ENCODE measurements at places on chromosomes 4 and X.

GRCh38 chr4:185359767-185360446 lies 35.8 kb downstream of the LRP2BP start:
- no peak for DNase-seq

DNA sequence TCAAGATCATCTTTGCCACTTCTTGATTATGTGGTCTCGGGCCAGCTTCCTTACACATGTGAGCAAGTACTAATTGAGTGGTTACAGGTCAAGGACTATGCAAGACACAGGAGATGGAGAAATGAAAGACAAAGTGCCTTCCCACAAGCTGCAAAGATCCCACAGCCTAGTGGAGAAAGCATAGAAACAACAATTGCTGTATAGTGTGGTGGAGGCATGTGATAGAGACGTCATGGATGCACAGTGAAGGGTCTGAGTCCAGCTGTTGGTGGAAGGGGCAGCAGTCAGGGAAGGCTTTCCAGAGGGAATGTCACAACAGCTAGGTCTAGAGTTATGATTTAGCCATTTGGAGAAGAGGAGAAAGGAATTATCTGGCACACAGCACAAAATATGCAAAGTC lies 210.6 kb downstream of the KDR start:
- no peak for DNase-seq

- no peak for DNase-seq
Measured at GRCh38 chr4:126470862-126471261, 1156.1 kb downstream of the FAT4 start.

- peak; percentile 6 for DNase-seq
Measured at GRCh38 chr4:566508-567295, 9.4 kb downstream of the TMEM271 start.

DNA sequence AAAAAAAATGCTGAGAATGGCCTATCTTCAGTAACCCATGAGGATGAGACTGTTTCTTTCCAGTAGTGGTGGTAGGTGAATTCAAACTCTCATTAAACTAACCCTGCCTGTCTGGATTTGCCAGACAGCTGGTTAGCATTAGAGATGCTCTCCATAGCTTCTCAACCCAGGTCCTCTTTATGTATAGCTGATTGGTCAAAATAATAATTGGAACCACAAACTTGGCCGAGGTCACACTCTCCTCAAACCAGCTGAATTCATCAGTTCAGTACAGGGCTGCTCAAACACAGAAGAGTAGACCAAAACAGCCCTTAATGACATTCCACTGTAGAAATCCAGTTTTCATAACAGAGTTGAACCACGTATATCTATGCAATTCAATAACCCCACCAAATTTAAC lies 85.3 kb downstream of the HCCS start:
- no peak for DNase-seq

DNA sequence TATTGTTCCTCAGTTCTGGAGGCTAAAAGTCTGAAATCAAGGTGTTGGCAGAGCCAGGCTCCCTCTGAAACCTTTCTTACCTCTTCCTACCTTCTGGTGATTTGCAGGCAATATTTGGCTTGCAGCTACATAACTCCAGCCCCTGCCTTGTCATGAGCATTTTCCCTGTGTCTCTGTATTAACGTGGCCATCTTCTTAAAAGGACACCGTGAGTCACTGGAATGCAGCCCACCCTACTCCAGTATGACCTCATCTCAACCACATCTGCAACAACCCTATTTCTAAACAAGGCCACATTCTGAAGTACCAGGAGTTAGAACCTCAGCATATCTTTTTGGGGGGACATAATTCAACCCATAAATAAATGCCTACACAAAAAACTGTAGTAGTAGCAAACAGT lies 40.7 kb downstream of the FANCB start:
- DNase-seq: no peak

GRCh38 chr4:150782311-150782710 lies 200.4 kb downstream of the MAB21L2 start:
- no peak for DNase-seq

GRCh38 chr4:26192899-26193869 lies 127.6 kb upstream of the RBPJ start:
- DNase-seq: no peak

DNA sequence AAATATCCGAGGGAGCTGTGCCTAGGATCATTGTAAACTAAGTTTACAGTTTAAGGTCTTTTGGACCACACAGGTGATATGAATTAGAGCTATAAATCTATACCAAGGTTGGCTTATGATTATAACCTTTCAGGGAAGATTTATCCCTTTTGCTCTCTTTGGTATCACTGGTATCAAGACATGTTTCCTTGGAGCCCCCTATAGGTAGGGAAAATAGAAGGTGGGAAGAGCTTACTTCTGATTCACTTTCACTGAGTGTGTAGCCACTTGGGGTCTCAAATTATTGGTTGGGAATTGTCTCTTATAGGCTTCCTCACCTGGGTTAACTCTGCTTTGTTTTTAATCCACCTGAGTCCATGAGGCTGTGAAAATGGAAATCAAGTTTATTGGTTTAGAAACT lies 262.1 kb upstream of the NR3C2 start:
- DNase-seq: no peak

GRCh38 chrX:40177117-40177430 lies 79.3 kb upstream of the BCOR start:
- DNase-seq: peak; percentile 51

GRCh38 chrX:100289066-100289558 lies 121.0 kb downstream of the PCDH19 start:
- no peak for DNase-seq

- DNase-seq: peak; percentile 22
Measured at GRCh38 chrX:41180194-41180908, 95.1 kb downstream of the USP9X start.

GRCh38 chrX:15366506-15367352 lies 17.5 kb downstream of the VEGFD start:
- DNase-seq: no peak

- DNase-seq: no peak
Measured at GRCh38 chr4:75004755-75005668, 72.1 kb downstream of the PARM1 start.

DNA sequence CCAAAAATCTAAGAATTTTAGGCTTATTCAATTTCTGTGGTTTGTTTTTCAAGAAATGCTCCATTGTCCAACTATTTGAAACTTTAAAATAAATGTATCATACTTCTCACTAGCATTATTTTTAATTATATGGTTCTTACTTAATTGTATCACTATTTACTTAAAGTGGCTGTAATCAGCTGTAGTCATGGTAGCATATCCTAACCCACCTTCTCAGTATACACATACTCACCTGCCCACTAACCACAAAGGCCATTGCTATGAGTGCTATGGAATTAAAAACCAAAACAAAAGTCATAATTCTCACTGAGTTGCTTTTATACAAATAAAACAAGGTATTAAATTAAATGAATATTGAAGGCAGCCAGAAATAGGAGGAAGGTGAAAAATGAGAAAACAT lies 5.0 kb downstream of the FBXO8 start:
- DNase-seq: peak; percentile 74

GRCh38 chr4:123306769-123307168 lies 89.8 kb upstream of the SPRY1 start:
- DNase-seq: no peak

GRCh38 chr4:5905714-5906113 lies 12.8 kb upstream of the CRMP1 start:
- DNase-seq: peak; percentile 51

DNA sequence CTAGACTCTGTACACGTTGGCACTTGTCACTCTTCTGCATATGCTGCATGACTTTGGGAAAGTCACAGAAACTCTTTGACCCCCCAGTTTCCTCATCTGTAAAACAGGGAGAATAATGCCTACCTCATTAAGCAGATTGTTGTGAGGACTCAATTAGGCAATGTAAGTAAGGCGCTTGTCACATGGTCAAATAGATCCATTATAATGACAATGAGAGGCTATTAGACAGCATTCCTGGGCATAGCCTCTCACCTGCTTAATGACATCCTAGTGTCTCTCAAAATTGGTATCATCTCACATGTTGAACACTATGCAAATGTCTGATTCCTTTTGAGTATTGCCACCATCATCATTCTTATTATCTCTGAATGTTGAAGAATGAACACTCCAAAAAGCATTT lies 172.6 kb upstream of the JADE1 start:
- no peak for DNase-seq

DNA sequence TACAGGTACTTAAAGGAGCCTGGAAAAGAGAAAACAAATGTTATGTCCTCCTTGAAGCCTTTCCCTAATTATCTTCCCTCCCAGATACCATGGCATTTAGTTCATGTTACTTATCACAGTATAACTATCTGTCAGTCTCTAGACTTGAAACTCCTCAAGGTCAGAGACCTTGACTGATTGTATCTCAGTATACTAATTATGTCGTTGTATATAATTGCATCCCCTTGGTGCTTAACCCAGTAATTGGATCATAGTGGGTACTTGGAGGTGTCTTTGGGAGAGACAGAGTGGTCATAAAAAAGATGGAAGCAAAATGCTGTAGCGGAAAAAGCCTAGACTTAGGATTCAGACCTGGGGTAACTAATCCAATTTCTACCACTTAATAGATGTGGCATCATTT lies 8.1 kb downstream of the IGBP1 start:
- no peak for DNase-seq

DNA sequence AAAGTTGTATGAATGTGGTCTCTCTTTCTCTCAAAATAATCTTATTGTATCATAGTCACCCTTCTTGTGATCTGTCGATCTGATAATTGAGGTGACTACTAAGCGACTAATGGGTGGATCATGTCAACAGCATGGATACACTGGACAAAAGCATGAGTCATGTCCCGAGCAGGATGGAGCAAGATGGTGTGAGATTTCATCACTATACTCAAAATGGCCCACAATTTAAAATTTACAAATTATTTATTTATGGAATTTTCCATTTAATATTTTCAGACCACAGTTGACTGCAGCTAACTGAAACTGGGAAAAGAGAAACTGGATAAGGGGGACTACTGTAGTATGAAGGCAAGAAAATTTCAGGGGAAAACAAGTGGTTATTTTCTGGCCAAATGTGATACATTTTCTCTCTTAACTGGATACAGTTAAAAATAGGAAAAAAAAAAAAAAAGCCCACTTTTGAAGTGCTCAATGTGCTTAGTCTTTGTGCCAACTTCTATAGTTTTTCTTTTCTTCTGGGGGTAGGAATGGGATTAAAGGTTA lies 25.3 kb downstream of the FAM241A start:
- DNase-seq: no peak

DNA sequence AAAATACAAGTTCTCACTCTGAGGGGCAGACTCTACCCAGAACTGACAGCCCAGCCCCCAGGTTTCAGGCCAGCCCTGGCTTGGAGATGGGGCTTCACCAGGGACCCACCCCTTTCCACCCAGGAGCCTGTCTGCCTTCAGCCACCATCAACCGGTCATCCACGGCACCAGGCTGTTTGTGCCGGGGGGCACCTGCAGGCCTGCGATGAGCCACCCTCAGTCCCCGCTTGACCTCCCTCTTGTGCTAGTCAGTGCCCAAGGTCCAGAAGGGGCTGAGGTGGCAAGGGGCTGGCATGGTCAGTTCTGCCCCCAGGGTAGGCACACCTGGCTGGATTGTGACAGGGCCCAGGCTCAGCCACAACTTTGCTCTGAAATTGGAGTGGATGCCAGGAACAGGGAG lies 82.1 kb downstream of the ADRA2C start:
- no peak for DNase-seq

DNA sequence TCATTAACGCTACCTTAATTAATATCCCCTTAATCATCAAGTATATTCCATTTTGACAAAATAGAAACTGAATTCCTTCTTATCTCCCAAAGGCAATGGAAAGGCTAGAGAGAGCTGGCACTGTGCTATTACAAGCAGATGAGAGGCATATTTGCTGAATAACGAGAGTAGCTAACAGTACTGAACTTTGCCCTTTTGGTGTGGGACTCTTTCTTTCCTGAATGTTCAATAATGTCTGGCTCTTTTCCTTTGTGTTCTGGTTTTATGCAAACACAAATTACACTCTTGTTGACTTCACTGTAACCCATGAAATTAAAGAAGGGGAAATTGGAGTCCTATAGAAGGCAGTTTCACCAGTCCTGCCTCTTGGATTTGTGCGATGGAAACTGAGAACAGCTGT lies 63.5 kb downstream of the SHROOM3 start:
- DNase-seq: peak; percentile 51
